ENCODE measurements at places on chromosomes 11 and 22.
A peak's percentile ranks its signal among the peaks of the same experiment; 100 is the strongest.

DNA sequence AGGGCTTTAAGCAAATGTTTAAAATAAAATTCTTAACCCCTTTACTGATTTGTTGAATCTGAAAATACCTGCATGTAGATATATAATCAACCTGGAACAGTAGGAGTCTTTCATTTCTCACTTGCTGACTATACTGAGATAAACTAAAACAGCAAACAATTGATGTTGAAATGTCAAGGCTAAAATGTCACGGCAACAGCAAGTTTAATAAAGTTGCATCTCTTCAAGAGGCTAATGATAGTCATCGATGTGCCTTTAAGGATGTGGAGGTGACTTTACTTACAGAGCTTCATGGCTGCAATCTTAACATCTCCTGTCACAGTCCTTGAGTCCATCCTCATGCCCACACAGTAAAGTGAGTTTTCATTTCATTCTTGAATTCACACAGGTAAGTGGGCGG lies 3.6 kb upstream of the PRRG4 start:
- H3K4me3 ChIP-seq = no peak overlapping the region
- H3K27ac ChIP-seq = no peak overlapping the region
- H3K4me1 ChIP-seq = peaks cover 22% of the 10 kb centered on the region
- H3K27me3 ChIP-seq = peaks cover 19% of the 10 kb centered on the region
- H3K36me3 ChIP-seq = no peaks in the 10 kb centered on the region

GRCh38 chr11:64865286-64866172 lies 12.9 kb downstream of the EHD1 start:
- H3K27ac ChIP-seq = peak overlapping the region; percentile 96
- peak; percentile 78 for DNase-seq
- peaks cover 93% of the 10 kb centered on the region for H3K4me1 ChIP-seq
- H3K4me3 ChIP-seq = peak overlapping the region; percentile 67
- peaks cover 38% of the 10 kb centered on the region for H3K36me3 ChIP-seq
- H3K27me3 ChIP-seq = no peaks in the 10 kb centered on the region

GRCh38 chr22:22709719-22710445 lies 65.5 kb downstream of the GGTLC2 start:
- H3K27me3 ChIP-seq = no peaks in the 10 kb centered on the region
- H3K36me3 ChIP-seq = no peaks in the 10 kb centered on the region
- DNase-seq = no peak
- H3K4me1 ChIP-seq = no peaks in the 10 kb centered on the region

GRCh38 chr22:25697978-25698377 lies 44.0 kb upstream of the MYO18B start:
- H3K27ac ChIP-seq = no peak overlapping the region
- H3K4me3 ChIP-seq = no peak overlapping the region
- H3K4me1 ChIP-seq = peaks cover 8% of the 10 kb centered on the region
- DNase-seq = no peak
- no peaks in the 10 kb centered on the region for H3K27me3 ChIP-seq
- H3K36me3 ChIP-seq = no peaks in the 10 kb centered on the region

GRCh38 chr22:40345271-40345670 lies 1.0 kb upstream of the ADSL start:
- H3K27me3 ChIP-seq = no peaks in the 10 kb centered on the region
- peak overlapping the region; percentile 99 for H3K4me3 ChIP-seq
- peak overlapping the region; percentile 100 for H3K27ac ChIP-seq
- H3K36me3 ChIP-seq = peaks cover 26% of the 10 kb centered on the region

GRCh38 chr11:110832539-110832938 lies 120.3 kb upstream of the ARHGAP20 start:
- peaks cover 13% of the 10 kb centered on the region for H3K4me1 ChIP-seq
- no peaks in the 10 kb centered on the region for H3K36me3 ChIP-seq
- no peak overlapping the region for H3K27ac ChIP-seq
- H3K27me3 ChIP-seq = peaks cover 10% of the 10 kb centered on the region

DNA sequence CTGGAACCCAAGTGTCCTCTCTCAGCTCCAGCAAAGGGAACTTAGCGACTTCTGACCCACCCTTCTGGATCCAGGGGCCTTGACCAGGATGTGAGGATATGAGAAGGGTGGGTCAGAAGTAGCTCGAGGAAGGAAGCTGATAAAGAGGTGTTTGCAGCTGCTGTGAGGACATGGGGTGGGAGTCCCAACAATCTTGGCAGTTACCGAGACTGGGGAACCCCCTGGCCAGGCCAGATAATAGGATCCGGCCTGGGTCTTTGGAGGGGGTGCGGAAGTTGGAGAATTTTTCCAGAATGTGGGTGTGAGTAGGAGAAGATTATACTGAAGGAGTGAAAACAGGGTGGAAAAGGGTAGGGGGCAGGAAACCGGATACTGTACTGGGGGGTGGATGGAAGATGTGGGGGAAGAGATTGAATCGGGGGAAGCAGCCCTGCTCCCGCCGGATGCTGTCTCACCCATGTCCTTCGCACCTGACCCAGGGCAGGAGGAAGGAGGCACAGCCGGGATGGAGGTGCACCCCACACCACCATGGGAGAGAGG lies 2.8 kb upstream of the MCAM start:
- no peaks in the 10 kb centered on the region for H3K36me3 ChIP-seq
- H3K27ac ChIP-seq = no peak overlapping the region
- peaks cover 12% of the 10 kb centered on the region for H3K27me3 ChIP-seq
- peak overlapping the region; percentile 54 for H3K4me3 ChIP-seq

DNA sequence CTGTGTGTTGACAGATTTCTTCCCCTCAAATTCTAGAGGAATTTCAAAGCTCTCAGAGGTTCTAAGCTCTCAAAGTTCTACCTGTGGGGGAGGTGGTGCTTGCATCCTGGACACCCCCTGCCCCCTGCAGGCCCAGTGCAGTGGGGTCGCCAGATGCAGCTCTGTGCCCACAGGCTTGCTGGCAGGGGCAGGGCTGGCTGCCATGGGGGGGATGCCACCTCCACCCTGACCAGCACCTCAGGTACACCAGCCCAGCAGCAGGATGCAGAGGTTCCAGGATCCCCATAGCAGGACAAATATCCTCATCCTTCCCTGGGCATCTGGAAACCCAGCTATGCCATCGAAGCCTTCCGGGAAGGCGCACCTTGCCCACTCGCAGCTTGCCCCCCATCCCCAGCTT lies 91.1 kb downstream of the BRD1 start:
- H3K27ac ChIP-seq = no peak overlapping the region
- no peaks in the 10 kb centered on the region for H3K36me3 ChIP-seq
- H3K4me1 ChIP-seq = peaks cover 7% of the 10 kb centered on the region
- DNase-seq = no peak
- H3K4me3 ChIP-seq = no peak overlapping the region

DNA sequence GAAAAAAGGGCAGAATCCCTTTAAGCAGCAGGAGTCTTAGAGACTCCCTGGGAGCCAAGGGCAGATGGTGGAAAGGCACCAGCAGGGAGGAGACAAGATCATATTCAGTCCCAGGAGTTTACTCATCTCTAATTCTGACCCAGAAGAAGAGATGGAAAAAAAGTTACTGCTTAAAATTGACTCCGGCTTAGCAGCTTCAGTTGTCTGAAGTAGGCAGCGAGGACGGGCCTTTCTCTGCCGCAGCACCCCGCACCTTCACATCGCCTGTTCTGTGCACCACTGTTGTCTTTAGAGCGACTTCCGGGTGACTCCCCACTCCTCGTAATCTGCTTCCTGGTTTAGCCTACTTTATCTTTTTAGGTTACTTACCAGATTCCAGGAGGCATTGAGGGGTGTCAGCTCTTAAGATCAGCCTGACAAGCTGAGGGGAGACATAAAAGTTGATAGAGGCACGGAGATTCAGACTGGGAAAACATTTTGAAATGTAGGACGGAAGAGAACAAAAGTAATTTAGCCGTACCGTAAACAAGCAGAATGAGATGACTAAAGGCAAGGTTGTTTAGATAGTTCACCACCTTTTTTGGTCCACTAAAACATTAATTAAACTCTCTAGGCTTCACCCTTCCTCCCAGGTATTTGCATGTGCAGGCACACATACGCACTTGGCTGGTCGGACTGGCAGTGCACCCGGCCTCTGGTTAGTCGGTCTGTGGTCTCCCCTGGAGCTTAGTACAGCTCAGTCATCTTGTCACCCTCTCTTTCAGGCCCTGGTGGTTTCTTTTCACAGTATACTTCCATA lies 74.3 kb downstream of the CECR2 start:
- no peak overlapping the region for H3K27ac ChIP-seq
- no peak overlapping the region for H3K4me3 ChIP-seq
- no peaks in the 10 kb centered on the region for H3K27me3 ChIP-seq
- no peak for DNase-seq

- H3K4me1 ChIP-seq = no peaks in the 10 kb centered on the region
- no peak overlapping the region for H3K4me3 ChIP-seq
- H3K27ac ChIP-seq = no peak overlapping the region
Observed at GRCh38 chr11:96752221-96752620, 362.4 kb downstream of the JRKL start.

GRCh38 chr11:69253028-69253427 lies 40.9 kb upstream of the MYEOV start:
- no peak overlapping the region for H3K4me3 ChIP-seq
- H3K27me3 ChIP-seq = peaks cover 5% of the 10 kb centered on the region
- no peaks in the 10 kb centered on the region for H3K36me3 ChIP-seq
- H3K27ac ChIP-seq = no peak overlapping the region

GRCh38 chr11:61962213-61963015 lies 5.0 kb downstream of the FTH1 start:
- H3K36me3 ChIP-seq = peaks cover 43% of the 10 kb centered on the region
- H3K27me3 ChIP-seq = no peaks in the 10 kb centered on the region
- H3K4me1 ChIP-seq = peaks cover 39% of the 10 kb centered on the region
- DNase-seq = peak; percentile 8
- no peak overlapping the region for H3K4me3 ChIP-seq

GRCh38 chr11:63012430-63012829 lies 3.2 kb downstream of the SLC22A8 start:
- no peak overlapping the region for H3K4me3 ChIP-seq
- DNase-seq = no peak
- H3K36me3 ChIP-seq = no peaks in the 10 kb centered on the region
- no peaks in the 10 kb centered on the region for H3K4me1 ChIP-seq
- no peak overlapping the region for H3K27ac ChIP-seq

DNA sequence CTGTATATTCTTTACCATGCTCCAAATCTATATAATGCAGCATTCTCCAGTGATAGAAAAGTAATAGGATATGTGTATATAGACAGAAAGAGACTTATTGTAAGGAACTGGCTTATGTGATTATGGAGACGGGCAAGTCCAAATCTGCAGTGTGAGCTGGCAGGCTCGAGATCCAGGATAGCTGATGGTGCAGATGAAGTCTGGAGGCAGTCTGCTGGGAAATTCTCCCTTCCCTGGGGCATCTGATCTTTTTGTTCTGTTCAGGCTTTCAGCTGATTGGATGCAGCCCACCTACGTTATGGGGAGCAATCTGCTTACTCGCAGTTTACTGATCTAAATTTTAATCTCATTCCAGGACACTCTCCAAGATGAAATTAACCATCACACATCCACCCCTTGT lies 73.2 kb downstream of the GRK3 start:
- no peak overlapping the region for H3K27ac ChIP-seq
- H3K27me3 ChIP-seq = no peaks in the 10 kb centered on the region
- H3K4me1 ChIP-seq = no peaks in the 10 kb centered on the region
- DNase-seq = no peak
- H3K4me3 ChIP-seq = no peak overlapping the region

DNA sequence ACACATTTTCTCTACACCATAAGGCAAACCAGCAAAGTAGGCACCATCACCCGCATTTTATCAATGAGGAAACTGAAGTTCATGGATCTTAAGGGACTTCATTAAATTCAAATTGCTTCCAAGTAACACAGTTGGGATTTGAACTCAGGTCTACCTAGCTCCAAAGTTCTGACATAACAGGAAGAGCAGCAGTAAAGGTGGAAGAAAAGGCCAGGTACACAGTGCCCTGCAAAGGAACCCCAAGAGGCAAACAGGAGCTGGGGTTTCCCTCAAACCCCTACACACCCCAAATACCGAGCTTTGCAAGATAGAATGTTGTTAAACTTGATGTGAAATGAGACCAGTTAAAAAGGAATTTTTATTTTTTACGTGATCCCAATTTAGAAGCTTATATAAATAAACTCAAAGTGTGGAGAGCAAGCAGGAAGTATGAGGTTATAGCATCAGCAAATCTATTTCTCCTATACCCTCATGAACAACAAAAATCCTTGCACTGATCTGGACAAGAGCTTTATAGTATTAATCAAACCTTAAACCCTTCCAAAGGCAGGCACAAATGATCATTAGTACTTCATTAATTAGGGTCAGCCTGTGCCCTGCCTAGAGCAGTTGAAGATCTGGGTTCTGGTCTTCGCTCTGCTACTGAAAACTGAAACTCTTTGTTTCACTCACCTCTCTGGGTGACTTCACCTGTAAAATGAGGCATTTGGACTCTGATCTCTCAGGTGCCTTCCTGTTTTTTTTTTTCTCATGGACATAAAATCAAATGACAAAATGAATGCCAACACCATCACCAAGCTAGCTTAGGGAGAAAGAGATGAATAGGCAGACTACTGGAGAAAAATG lies 36.5 kb downstream of the SYTL2 start:
- H3K36me3 ChIP-seq = peaks cover 3% of the 10 kb centered on the region
- DNase-seq = no peak
- peaks cover 22% of the 10 kb centered on the region for H3K4me1 ChIP-seq
- no peak overlapping the region for H3K4me3 ChIP-seq
- no peak overlapping the region for H3K27ac ChIP-seq

GRCh38 chr22:44750481-44750880 lies 1.9 kb upstream of the ARHGAP8 start:
- H3K27me3 ChIP-seq = peaks cover 42% of the 10 kb centered on the region
- no peak for DNase-seq
- H3K27ac ChIP-seq = no peak overlapping the region
- H3K4me1 ChIP-seq = peaks cover 4% of the 10 kb centered on the region
- H3K4me3 ChIP-seq = no peak overlapping the region
- H3K36me3 ChIP-seq = no peaks in the 10 kb centered on the region

DNA sequence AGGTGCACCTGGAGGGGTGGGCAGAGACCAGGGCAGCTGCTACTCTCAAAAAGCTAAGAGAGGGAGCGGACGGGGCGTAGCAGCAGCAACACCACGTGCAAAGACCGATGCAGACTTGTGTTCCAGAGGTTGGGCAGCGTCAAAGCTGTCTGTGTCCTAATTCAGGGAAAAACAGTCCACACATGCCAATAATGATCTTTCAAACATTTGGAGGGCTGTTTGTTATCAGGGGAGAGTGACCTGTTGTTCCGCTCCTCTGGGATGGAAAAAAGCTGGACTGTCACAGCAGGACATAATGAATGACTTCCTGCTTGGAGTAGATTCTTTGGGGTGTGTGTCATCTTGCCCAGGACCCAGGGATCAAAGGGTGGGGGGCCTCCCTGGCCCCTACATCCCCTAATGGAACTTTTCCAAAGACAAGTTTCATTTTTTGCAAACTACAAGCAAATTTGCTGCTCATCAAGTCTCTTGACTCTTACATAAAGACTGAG lies 6.2 kb upstream of the FBLN1 start:
- H3K27ac ChIP-seq = no peak overlapping the region
- no peak for DNase-seq

DNA sequence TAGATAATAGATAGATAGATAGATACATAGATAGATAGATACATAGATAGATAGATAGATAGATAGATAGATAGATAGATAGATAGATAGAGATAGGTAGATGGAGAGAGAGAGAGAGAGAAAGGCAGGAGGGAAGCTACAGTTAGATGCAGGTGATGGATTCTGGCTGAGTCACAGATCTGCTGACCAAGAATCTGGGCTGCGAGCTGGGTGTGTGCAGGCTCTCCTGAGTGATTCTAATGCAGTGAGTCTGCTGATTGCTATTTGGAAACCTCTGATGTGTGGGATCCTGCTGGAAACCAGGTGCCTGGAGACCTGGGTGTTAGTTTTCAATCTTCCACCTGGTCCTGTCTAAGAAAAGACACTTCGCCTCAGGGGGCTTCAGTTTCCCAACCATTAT lies 1441.8 kb downstream of the TBC1D22A start:
- H3K36me3 ChIP-seq = no peaks in the 10 kb centered on the region
- H3K27ac ChIP-seq = no peak overlapping the region
- no peak overlapping the region for H3K4me3 ChIP-seq
- DNase-seq = no peak
- peaks cover 6% of the 10 kb centered on the region for H3K27me3 ChIP-seq

- no peaks in the 10 kb centered on the region for H3K36me3 ChIP-seq
- H3K27ac ChIP-seq = no peak overlapping the region
- DNase-seq = no peak
Observed at GRCh38 chr11:108873310-108873709, 208.4 kb downstream of the DDX10 start.
